ENCODE measurements at places on chromosomes 1 and 21.
A peak's percentile ranks its signal among the peaks of the same experiment; 100 is the strongest.

DNA sequence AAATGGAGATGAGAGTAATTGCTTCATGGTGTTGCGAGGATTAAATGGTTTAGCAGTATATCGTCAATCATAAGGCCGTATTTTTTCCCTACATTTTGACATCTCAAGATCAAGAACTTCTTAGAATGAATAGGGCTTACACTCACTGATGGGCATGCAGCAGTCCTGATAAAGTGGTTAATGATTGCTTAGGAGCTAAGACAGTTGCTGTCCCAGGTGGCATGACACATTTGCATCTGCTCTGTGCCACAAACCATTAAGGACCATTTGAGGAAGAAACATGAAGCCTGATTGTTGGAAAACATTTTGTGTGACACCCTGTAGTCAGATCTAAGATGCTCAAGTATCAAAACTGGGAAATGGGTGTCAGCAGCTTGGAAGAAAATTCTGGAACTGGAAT, 81.0 kb upstream of the SGIP1 start:
- DNase-seq = no peak

- peak; percentile 40 for DNase-seq
Observed at GRCh38 chr1:78223417-78224215, 177.8 kb downstream of the GIPC2 start.

- DNase-seq = no peak
Observed at GRCh38 chr1:3053366-3053980, 15.5 kb upstream of the PRDM16 start.

DNA sequence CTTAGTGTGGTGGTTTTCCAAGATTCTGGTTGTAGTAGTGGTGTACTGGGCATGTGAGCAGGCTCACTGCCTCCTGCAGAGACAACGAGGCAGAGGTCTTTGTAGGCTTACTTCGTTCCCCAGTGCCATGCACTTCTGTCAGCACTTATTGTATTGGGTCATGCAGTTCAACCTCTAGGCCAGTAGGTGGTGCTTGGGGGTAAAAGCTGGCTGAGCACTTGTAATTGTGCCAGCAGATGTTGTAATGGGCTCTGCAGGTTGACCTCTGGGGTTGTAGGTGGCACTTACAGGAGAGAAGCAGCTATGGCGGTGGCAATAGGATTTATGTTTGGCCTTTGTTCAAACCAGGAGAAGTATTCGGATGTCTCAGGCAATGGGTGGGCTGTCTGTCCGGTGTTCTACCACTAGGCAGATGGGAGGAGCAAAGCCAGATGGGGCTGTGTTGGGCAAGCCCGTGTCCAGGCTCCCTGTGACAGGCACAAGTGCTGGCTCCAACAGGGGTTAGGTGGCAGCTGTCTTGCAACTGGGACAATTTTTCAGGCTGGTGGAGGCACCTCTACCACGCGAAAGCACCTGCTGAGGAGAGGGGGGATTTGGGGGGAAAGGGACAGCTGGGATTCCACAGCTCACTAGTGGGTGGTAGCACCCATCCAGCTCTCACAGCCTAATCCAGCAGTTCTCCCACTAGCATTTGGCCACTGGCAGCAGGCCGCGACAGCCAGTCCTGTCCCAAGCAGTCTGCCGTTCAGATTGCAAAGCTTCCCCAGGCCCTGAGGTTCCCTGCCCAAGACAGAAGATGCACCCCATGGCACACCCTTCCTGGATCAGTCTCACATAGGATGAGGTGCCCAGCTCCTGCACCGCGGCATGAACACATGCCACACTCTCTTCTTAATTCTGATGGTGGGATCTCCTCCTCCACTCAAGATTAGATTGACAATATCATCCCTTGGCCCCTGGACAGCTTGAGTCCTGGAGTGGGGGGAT, 274.5 kb downstream of the CTH start:
- peak; percentile 5 for DNase-seq

DNA sequence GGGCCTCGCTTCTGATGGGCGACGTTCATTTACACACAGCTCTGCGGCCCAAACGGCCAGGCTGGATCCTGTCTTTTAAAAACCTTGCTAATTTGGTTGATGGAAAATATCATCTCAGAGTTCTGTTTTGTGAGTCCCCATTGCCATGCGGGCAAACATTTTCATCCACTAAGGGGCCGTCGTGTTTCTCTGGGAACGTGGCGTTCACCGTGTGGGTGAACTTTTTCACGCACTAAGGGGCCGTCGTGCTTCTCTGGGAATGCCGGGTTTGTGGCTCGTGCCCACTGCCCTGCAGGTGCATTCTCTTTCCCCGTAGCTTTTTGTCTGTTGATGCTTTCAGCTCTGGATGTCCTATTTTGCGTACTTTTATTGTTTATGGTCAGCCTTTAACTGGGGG, 6.8 kb downstream of the COL18A1 start:
- no peak for DNase-seq

DNA sequence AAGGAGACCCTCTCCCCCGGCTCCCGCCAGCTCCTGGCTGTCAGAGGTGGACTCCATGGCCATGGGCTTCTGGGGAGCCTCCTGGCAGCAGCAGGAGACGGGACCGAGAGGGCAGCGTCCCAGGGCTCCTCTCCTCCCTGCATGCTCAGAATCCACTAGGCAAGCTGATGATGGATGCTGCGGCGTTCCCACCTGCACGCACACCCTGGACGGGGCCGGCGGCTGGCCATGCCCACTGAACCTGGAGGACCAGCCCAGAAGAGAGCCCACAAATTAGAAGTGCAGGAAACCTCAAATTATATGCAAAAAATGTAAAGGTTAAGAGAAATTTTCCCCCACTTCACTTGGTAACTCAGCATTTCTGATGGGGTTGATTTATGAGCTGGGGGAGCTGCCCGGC, 77.3 kb upstream of the ARHGEF16 start:
- DNase-seq = no peak

- DNase-seq = peak; percentile 80
Observed at GRCh38 chr1:206001476-206001888, 1.7 kb downstream of the RAB7B start.

GRCh38 chr1:23657659-23658275, 33.8 kb upstream of the RPL11 start:
- DNase-seq = no peak

GRCh38 chr1:203039609-203040512, 13.6 kb downstream of the PPFIA4 start:
- no peak for DNase-seq

- DNase-seq = peak; percentile 5
Observed at GRCh38 chr1:116765962-116766361, 11.7 kb downstream of the CD2 start.

- DNase-seq = peak; percentile 38
Observed at GRCh38 chr1:203278082-203278884, 27.0 kb upstream of the BTG2 start.

DNA sequence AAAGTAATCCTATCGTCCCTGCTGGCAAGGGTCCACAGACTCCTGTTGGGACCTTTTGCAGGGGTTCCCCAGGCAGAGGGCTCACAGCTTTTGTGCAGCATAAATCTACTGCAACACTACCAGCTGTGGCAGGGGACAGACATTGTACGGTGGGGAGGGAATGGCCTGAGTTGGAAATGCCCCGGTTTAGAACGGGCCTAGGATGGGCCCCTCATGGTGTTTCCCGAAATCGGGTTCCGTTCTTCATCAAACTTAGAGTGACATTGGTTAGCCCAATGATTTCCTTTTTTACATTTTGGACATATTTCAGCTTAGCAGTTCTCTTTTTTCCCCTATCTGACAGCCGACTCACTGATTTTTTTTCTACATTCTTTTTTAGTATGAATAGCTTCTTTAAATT, 26.5 kb upstream of the SAMD11 start:
- no peak for DNase-seq

DNA sequence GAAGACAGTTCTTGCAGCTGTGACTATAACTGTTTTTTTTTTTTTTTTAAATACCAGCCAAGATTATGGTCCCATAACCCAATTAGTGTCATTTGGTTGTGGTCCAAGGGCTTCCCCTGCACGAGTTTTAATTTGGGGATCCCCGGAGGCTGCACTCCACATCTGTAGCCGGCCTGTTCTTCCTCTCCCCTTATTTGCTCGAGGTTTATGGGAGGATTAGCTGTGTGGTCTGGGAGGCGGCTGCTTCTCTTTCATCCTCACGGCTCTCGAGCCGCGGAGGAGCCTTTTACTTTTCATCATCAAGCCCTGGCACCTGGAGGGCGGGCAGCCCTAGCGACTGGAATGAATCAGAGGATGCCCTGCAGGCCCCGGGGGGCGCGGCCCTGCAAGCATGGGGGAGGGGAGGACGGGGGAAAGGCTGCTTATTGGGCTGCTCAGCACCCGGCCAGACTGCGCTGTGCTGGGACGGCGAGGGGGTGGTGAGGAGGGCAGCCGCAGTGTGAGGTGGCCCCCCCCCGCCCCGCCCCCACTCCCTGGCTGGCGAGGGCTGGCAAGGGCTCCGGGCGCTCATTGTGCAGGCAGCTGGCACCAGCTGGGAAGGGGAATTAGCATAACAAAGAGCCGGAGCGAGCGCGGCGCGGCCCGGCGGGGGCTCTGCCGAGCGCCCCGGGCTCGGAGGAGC, 18.5 kb downstream of the SERTAD4 start:
- DNase-seq = no peak

DNA sequence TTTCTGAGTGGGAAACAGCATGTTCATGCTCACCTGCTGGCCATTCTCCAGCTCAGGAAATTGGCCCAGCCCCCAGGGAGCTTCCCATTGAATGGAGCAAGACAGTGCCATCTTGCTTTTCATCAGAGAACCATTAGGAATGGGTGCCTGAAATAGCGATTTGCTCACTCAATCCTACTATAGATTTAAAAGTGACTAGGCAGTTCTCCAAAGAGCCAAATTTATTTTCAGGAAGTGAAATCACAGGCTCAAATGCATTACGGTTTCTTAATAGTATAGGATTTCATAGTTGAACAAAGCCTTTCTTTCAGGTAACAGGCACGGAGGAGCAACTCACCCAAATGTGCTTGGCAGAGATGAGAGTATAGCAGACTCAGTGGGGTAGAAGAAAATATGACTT, 272.1 kb downstream of the GRIK1 start:
- no peak for DNase-seq

- DNase-seq = no peak
Observed at GRCh38 chr1:78471890-78472620, 18.7 kb upstream of the PTGFR start.

- no peak for DNase-seq
Observed at GRCh38 chr1:229778794-229779193, 152.7 kb downstream of the URB2 start.

DNA sequence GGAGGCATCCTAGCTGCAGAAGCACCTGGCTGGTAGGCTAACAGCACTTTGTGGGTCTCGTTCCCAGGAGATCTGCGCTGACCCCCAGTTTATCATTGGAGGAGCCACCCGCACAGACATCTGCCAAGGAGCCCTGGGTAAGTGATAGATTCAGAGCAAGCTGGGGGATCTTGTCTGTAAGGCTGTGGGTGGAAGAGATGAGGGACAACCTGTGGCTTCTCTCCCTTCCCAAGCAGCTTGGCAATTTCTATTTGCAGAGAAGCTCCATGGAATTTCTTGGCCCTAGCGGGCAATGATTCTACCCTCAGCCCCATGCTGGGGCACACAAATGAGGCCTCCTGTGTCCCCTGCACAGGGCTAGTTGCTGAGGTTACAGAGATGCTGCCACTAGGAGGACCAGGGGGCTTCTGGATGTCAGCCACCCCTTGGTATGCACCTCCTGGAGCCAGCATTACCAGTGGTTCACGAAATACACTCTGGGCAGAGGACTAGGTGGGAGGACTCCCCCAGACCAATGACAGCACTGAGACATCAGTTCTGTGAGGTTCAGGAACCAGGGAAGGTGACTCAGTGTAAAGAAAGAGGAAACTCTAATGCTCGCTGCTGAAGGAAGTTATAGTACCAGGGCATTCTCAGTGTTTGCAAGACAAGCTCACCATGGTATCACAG, 5.5 kb downstream of the CAPN2 start:
- DNase-seq = no peak

DNA sequence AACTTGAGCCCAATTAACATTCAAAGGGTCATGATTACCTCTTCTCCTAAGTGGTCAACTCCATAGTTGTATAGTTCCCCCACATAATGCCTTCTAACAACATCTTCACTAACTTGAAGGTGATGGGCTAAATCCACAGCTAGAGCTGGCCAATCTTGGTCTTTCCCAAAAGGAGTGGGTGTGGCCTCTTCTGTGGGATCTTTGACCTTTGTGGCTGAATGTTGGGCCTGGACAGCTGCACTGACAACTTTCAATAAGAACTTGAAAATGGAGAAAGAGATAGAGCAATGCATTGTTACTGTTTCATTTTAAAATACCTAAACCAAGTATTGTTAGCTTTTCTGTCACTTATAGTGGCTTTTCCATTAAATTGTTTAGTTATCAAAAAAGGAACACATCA, 59.2 kb downstream of the IARS2 start:
- DNase-seq = no peak

DNA sequence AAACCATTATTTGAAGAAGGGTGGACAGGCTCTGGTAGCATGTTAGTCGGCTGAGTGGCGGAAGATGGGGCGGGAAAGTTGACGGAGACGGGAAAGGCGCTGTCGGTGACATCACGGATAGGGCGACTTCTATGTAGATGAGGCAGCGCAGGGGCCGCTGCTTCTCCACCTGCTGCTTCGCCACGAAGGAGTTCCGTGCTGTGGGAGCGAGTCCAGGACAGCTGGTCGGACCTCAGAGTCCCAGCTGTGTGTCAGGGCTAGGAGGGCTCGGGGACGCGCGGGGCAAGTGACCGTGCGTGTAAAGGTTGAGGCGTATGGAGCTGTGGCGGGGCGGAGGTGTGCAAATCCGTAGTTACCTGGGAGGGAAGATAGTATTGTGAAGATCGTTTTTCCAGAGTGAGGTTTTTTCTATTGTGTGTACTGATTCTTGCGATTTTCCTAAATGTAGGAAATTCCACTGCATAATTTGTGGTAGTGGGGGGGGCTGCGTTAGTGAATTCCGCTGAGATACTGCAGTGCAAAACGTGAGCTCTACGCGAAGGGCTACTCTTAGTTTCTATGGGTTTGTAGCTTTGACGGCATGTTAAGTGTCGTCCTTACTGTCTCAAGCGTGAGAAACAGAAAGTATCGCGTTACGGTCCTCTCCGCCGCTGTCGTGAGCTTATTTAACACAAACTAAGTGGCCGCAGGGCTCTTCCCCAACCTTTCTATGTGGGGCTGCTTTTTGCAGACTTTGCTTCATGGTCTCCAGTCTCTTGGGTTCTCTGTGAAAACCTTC, 111.2 kb upstream of the NBPF11 start:
- no peak for DNase-seq
